ENCODE measurements at places on chromosomes 1 and 21.
A peak's percentile ranks its signal among the peaks of the same experiment; 100 is the strongest.

- no peak for DNase-seq
Measured at GRCh38 chr1:1397839-1398523, 1.2 kb downstream of the CCNL2 start.

GRCh38 chr1:155938220-155938627 lies 3.2 kb upstream of the RXFP4 start:
- peak; percentile 48 for DNase-seq

GRCh38 chr1:93703643-93704042 lies 22.0 kb upstream of the BCAR3 start:
- DNase-seq: no peak

DNA sequence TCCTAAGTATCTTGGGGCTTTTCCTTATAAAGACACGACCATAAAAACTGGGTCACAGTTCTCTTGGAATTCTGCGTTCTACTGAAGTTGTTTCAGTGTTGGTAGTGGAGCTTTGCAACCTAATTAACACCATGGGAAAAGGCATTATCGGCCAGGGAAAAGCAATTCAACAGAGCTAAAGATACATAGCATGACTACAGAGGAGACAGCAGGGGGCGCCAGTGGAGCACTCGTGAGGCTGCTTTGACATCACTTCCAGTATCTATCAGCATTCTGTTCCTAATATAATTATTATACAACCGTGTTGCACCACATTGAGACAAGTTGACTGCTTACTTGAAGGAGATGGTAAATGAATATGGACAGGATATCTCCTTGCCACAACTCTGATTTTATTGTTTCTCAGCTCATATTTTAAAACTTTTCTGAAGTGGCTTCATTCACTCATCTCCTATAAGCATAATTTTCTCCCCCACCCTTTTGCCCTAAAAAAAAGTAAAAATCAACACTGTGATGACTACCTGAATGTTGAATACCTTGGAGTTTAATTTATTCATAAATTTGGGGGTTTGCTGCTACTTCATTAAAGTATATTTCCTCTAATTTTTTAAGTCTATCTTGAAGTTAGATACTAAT lies 39.4 kb downstream of the ZP4 start:
- DNase-seq: no peak

DNA sequence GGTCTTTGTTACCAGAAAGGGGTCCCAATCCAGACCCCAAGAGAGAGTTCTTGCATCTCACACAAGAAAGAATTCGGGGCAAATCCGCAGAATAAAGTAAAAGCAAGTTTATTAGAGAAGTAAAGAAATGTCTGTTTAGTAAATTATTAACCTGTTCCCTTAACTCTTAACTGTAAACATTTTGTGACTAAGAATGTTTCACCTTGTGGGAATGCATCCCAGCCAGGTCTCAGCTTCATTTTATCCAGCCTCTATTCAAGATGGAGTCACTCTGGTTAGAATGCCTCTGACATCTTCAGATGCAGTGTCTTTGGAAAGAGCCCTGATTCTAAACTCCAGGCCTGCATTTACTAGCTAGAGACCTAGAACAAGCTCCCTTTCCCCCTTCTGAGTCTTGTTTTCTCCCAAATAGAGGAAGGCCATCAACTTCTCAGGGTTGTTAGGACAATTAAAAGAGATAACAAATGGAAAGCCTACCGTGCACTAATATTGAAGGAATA lies 4.5 kb upstream of the FABP3 start:
- DNase-seq: no peak

DNA sequence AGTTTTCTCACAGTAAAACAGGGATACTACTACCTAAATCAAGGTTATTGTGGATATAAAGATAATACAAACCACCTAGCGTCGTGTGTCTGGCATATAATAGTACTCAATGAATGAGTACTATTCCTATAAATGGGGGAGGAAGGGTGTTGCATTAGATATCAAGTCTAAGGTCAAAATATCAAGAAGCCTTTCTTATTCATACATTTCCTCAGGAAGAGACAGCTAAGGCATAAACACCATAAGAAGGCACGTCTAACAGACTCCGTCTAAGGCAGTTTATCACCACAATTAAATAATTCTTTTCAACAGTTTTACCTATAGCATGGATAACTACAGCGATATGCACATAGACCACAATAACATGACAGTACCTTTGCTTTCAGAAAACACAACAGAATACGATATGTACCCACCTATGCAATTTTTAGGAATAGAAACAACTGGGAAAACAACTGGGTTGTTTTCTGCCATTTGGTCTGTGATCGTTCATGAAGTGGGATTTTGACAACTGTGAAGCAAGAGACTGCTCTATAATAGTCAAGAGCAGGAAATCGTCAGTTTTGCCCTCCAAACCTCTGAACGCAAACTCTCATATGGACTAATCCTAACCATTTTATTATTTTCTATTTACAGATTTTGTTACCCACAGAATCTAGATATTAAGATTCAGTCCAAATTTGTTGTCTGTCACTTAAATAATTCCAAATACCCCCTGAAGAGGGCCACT lies 53.1 kb downstream of the HNRNPR start:
- no peak for DNase-seq

DNA sequence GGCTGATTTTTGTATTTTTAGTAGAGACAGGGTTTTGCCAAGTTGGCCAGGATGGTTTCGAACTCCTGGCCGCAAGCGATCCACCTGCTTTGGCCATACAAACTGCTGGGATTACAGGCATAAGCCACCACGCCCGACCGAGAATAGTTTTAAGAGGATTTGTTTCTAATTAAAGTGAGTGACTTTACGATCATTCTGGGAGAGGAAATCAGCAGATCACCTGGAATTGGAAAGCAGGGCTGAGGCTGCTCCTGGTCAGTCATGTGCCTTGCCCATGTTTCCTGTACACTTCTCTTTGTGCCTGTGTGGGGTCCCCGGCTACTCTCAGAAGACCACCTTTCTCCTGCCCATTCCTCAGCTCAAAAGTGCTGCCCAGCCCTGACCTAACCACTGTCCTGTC lies 33.9 kb downstream of the ZBTB8B start:
- peak; percentile 43 for DNase-seq

GRCh38 chr1:24045771-24046170 lies 65.6 kb upstream of the SRSF10 start:
- DNase-seq: no peak

- no peak for DNase-seq
Measured at GRCh38 chr1:172356620-172357019, 63.9 kb upstream of the C1orf105 start.

DNA sequence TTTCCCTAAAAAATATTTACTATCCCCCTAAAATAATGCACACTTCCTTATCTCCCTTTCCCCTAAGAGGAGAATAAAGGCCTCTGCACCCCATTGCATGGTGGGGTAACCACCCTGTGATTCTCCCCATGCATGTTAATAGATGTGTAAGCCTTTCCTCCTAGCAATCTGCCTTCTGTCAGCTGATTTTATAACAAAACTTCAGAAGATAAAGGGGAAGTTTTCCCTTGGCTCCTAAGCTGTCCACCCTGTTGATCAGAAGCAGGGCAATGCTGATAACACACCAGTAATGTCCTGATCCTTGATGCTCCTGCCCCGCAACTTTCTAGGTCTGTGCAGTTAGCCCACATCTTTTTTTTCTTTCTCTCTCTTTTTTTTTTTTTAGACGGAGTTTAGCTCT lies 11.4 kb upstream of the RNF187 start:
- DNase-seq: no peak

DNA sequence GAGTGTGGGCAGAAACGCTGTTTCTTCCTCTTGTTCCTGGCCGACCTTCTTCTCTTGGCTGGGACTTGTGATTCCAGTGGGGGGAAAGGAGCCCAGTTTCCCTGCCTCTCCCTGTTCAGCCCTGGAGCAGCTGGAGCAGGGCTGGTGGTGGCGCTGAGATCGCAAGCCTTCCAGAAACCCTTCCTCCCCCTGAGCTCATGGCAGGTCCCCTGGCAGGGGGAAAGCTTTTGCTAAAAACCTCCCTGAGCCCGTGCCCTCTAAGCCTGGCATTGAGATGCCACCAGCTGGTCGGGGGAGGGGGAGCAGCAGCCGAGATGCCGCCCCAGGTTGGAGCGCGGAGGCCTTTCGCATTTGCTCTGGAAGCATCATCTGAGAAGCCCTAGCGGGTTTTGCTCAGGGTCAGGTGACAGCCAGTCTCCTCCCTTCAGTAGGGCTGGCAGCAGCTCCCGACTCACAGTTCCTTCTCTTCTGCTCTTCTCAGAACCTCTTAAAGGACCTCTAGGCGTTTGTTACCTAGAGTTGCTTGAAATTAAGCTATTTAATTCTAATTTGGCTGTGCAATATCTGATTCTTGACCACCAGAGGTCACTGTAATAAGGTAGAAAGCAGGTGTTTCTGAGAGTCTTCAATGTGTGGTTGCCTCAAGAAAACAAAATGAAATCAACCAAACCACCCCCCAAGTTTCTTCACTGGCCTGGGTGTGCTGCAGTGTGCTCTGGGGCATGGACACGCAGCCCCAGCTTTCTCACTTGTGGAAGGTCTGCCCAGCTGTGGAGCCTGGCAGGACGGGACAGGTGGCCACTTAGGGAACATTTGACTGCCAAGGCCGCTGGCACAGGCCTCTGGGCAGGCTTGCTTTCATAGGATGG lies 257.3 kb downstream of the CAMTA1 start:
- DNase-seq: no peak

DNA sequence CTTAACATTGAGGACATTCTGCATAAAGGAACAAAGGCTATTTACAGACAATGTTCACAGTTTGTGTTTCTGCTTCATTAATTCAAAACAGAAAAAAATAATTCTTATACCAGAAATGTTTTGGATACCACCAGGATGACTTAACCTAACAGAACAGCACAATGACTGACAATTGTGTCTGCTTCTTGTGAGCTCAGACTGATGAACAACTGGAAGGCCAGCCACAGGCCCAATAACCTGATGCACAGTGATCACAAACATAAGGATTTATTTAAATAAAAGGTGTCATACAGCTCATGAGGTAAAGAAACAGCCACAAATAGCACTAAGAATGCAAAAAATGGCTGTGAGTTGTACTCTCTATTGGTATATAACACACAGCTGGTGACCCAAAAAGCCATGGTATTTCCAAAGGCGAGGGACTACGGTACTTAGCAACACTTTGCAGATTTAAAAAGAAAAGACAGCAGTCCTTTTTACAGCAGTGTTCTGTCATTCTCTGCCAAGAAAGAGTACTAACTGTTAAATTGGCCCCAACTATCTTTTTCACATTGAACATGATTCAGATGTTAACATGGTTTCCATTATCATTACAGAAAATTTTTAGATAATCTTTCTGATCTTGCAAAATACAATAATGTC lies 32.1 kb upstream of the DDAH1 start:
- no peak for DNase-seq

DNA sequence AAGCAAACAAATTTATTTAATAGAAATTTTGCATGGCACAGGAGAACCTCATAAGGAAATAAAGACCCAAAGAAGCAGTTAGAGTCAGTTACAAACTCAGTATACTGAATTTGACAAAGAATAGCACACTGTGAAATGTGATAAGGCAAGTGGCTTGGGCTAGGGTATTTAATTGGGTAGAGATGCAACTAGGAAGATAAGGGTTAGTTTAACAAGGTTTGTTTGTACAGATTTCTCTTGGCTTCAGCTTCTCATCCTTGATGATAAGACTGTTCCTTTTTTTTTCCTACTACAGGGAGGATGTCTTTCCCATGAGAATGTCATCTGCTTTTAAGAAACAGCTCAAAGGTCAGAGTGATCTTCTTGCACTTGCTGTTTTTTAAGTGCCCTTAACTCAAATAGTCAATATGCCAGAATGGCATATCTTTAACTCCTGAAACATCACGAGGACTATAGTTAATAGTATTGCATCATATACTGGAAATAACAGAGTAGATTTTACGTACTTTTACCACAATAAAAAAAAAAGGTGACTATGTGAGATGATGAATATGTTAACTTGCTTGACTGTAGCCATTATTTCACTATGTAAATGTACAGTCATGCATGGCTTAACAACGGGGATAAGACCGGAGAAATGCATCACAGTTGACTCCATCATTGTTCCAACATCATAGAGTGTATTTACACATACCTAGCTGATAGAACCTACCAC lies 9.2 kb upstream of the TRAF3IP3 start:
- DNase-seq: no peak

DNA sequence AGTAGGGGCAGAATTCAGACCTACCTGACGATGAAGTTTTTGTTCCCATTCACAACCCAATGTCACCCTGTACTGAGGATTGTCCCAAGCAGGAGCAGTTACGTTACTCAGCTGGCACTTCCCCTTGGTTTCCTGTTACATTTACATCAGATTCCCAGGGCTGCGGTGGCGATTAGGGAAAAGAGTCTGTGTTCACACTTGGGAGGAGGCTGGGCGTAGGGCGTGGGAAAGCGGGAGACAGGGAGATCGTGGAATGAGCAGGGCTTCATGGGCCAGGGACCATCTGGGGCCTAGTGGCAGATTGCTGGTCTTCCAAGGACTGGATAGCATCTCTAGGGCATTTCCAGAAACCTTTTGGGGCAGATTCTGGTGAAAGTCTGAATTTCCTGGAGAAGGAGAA lies 39.0 kb downstream of the TBX19 start:
- no peak for DNase-seq

DNA sequence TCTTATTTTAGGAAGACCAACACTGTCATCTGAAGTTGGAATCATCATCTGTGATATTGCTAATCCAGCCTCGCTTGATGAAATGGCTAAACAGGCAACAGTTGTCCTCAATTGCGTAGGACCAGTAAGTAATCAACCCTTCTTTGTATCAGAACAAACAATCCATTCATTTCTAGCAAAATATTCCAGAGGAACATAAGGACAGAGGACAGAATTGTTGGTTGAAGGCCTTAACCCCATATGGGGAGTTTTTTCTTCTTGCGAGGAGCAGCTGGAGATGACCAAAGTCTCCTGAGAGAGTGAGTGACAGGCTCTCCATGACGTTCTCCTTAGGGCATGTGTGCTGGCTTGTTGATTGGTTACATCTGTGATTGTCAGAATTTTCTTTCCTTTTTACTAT lies 2.7 kb downstream of the SCCPDH start:
- no peak for DNase-seq

GRCh38 chr1:198651650-198652400 lies 13.0 kb downstream of the PTPRC start:
- no peak for DNase-seq

- DNase-seq: no peak
Measured at GRCh38 chr1:17949511-17949910, 158.1 kb upstream of the IGSF21 start.

GRCh38 chr1:14915356-14916054 lies 238.0 kb upstream of the TMEM51 start:
- DNase-seq: no peak

GRCh38 chr1:195345149-195345548 lies 1263.1 kb downstream of the KCNT2 start:
- DNase-seq: no peak

GRCh38 chr1:233390842-233391737 lies 63.6 kb downstream of the MAP3K21 start:
- DNase-seq: no peak

DNA sequence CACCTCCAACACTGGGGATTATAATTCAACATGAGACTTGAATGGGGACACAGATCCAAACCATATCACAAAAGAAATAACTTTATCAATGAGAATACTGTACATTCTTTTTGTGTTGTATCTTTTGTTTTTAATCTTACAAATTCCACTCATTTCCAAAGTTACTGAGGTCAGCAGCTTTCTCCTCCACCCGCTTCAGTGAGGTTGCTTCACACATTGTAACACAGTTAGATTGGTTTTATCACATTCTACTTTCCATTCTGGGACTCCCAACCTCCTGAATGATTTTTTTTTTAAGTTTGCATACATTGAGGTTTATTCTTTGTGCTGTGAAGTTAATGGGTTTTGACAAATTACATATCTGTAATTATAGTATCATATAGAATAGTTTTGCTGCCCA lies 43.8 kb downstream of the DDAH1 start:
- no peak for DNase-seq
